M059J (cell line): ENCODE measurements at places on chromosomes 12 and 14. TPM values are rescaled to one million over a fixed set of nuclear protein-coding genes. Genes with fewer than 3 reads are reported as not detected.

The TPCN1 gene
- 7.7 and 13.5 TPM in 2 replicates for total RNA-seq

The KRT85 gene
- not detected in 2 replicates for total RNA-seq

The PLBD1 gene
- 1.4 and 1.5 TPM in 2 replicates for total RNA-seq

The METTL17 gene
- 57.7 and 66.9 TPM in 2 replicates for total RNA-seq

The IFI27L1 gene
- total RNA-seq = 18.7 and 19.3 TPM in 2 replicates

The JPH4 gene
- 0.10 TPM in 1 of 2 replicates, not detected in the other for total RNA-seq

The COPZ1 gene
- 186 and 191 TPM in 2 replicates for total RNA-seq

The OR4K2 gene
- total RNA-seq = not detected in 2 replicates

The DCN gene
- 16.3 and 16.5 TPM in 2 replicates for total RNA-seq

The KRT75 gene
- 0.02 TPM in 1 of 2 replicates, not detected in the other for total RNA-seq

The GPRC5A gene
- total RNA-seq = 70.0 and 89.7 TPM in 2 replicates

The TIGAR gene
- total RNA-seq = 11.5 and 18.1 TPM in 2 replicates

DNA sequence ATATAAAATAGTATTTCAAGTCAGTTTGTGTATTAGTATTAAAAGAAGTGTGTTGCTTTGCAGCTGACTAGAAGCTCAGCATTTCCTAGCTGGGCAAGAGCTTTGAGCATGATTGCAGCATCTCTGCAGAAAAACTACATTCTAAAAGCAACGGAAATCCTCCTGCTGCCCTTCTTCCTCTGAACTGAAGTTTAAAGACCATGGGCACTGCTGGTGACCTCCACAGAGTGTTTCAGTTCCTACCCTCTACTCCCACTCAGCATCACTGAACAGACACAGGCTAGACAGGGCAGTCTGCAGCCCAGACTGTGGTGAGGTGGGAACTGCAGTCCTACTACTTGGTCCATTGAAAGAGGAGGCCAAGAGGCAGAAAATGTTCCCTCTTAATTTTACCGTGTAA lies 59.0 kb downstream of the FAR2 start:
- DNase-seq = no peak

DNA sequence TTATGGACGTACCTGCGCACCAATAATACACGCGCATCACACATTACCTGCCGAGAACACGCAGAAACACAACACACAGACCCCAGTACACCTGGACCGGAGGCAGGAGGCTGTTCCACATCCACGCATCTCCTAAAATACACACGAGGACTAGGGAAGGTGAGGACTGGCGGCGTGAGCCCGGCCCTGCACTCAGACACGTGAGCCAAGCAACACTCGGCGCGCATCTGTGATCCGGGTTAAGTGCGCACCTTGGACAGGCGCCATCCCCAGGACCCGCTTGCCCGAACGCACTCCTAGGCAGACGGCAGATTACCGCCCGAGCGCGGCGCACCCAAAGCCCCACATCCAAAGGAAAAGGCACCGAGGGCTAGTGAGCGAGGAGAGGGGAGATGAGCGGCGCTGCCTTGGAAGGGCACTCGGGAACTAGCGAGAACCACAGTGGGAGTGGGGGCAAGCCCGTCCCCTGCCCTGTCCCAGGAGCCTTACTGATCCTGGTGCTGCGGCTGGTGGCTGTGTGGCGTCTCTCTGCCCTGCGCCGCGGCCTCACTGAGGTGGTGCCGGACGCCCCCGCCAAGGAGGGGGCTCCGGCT lies 417 bp downstream of the GLS2 start:
- no peak for DNase-seq

DNA sequence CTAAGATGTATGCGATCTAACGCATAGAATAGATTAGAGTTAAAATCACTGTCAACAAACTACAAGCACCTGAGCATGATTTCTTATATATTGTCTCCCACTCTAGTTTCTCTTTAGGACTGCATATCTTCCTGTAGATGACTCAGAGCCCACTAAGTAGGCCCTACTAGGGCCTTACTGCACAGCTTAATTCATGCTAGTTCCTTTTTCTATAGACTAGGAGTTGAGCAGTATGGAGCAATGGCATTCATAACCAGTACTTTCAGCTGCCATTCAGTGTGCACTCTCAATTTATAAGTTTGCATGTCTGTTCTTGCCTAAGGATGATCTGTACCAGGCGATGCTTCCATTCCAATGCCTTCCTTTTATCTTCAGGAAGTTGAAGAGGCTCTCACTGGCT lies 103.5 kb downstream of the METTL25 start:
- no peak for DNase-seq

- no peak for DNase-seq
Observed at GRCh38 chr14:100841761-100842403, 16.0 kb downstream of the MEG3 start.

GRCh38 chr12:75742961-75743360 lies 231.6 kb upstream of the KRR1 start:
- no peak for DNase-seq

DNA sequence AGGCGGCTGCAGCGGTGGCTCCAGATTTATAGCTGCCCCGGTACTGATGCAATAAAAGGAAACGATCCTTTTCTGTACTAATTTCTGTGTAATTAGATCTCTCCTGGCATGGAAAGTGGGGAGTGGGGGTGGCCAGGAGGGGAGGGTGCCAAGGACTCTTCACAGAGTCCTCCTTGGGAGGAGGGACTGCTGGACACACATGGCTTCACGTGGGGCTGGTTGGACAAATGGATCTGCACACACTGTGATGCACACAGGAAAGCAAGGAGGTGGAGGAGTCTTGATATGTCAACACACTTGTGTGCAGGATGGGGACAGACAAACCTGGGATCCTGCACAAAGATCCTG lies 23.8 kb upstream of the ATP5MC2 start:
- DNase-seq = no peak

DNA sequence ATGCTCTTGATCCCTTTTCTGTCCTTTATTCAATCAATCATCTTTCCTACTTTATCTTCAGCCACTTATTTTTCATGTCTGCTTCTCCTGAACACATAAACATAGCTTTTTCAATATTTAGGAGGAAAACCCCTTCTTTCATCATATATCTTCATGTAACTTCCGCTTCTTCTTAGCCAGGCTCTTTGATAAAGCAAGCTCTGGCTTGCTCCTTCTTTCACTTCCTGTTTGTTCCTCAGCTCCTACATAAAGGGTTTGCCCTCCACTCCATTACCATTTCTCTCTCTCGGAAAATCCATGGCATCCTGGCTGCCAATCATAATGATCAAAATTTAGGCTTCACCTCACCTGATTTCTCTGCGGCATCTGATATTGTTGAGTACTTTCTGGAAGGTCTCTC lies 33.7 kb upstream of the HELB start:
- no peak for DNase-seq

DNA sequence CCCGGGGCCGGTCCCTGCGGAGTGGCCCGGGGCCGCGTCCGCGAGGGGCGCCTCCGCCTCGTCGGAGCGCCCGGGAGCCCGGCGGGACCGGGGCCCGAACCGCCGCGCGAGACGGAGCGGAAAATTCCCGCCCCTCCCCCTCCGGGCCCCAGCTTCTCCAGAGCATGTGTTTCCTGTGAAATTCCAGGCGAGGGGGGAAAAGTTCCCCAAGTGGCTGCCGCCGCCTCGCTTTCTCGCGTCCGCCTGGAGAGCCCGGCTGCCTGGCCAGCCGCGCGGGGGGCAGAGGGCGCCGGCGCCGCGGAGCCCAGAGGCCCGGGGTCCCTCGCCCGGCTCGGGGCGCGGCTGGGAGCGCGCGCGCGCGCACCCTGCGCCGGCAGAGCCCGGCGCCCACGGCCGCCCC lies 904 bp downstream of the CACNA1C start:
- peak; percentile 39 for DNase-seq

DNA sequence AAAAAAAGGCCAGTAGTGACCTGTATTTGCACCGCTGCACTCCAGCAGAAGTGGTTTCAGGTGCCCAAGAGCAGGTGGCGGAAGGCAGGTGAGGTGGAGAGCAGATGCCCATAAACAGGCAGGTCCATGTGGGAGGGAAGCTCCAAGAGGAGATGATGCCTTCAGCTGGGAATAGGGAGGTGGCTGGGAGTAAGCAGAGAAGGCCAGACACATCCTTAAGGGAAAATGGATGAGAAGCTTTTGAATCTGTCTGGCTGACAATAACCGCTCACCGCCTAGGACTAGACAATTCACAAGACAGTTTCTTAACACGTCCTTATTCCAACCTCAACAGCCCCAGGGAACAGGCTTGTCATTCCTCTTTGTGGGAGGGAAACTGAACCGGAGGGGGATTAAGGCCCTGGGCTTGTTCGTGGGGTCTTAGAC lies 43.9 kb upstream of the PLEKHG6 start:
- peak; percentile 25 for DNase-seq

GRCh38 chr14:81042438-81042837 lies 87.0 kb downstream of the TSHR start:
- no peak for DNase-seq

DNA sequence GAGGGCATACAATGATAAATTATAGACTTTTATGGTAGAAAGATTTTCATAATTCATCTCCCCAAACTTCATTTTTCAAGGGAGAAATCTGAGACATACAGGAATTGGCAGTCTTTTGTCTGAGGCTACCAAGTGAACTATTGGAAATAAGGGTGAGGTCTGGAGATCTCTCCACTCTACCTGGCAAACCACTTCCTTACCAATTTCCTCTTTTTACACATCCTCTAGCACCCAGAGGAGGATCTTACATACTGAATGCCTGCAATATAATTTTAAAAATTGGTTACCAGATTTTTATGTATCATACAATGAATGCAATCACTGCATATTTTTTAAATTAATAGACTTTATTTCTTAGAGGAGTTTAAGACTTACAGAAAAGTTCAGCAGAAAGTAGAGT lies 6.6 kb downstream of the PDE6H start:
- DNase-seq = no peak

GRCh38 chr12:75447691-75448393 lies 32.7 kb upstream of the GLIPR1 start:
- DNase-seq = no peak

DNA sequence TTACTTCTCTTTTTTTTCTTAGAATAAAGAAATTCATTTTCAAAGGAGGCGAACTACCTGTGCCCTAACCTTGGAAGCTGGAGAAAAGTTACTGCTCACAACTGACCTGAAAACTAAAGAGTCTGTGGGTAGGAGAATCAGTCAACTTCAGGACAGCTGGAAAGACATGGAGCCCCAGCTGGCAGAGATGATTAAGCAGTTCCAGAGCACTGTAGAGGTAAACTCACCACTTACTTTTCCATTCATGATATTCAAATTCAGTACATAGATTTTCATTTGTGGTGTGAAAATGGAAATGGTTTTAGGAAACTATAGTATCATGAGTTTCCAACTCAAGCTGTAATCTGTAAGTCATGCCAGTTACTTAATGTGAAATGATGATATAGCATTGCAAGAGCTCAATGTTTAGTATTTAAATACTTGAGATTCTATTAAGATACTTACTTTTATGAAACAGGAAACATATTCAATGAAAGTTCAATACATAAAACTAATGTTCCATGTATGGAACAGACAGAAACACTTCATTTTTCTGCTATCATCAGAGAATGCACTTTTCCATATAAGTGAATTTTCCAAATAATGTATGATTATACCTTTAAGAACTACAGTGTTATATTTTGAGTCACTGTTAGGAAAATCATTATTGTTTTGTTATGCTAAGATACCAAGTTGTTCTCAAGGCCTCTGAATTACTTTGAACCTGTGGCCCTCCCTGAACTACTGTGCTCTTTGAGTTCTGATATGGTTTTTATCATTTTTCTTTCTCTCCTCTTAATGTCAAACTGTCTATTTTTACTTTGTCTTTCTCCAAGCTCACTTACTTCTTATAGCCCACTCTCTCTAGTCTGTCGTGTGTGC lies 119.0 kb downstream of the ESR2 start:
- DNase-seq = no peak

GRCh38 chr14:34081576-34082136 lies 130.8 kb upstream of the EGLN3 start:
- peak; percentile 87 for DNase-seq

DNA sequence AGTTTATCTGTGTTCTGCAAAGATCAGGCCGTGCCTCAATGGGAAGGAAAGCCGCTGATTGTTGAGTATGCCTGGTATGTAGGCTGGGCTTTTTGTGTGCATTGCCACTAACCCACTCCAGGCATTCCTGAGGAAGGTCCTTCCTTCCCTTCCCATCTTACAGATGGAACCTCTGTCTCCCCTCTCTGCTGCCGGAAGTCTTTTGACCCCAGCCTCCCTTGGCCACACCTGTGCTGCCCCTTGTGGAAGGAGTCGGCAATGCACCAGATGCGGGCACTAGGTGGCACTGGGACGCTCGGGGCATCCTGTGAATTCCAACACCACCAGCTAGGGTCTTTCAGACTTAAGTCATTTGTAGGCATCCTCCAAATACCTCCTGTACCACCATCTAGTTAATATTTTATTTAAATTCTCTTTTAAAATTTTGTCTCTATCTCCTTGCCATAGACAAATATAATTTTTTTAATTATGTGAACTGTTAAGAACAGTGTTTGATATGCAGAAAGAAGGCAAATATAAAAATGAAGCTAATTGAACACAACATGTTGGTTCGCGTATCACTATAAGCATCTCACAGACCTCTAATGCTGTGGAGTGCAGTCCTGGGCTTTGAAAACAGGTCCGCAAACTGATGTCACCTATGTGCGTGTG lies 99.6 kb downstream of the RIN3 start:
- no peak for DNase-seq

- peak; percentile 80 for DNase-seq
Observed at GRCh38 chr12:46452061-46452615, 79.6 kb upstream of the SLC38A2 start.

DNA sequence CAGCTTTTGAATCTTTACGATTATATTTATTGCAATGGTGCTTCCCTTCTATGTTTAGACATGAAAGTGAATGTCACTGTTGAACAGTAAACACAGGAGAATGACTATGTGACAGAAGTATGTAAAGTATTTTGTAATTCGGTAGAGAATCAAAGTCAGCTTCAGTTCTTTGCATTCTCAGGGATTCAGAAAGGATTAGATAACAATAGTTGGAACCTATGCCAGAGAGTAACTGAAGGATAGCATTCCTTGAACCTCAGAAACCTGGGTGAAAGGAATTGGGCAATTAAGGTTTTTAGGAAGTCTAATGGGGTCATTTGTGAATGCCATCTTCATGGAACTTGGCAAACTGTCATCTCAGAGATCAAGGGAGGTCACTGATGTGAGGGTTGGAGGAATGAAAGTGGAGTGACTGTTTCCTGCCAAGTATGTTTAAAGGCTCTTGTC lies 305.3 kb upstream of the DDHD1 start:
- peak; percentile 89 for DNase-seq

DNA sequence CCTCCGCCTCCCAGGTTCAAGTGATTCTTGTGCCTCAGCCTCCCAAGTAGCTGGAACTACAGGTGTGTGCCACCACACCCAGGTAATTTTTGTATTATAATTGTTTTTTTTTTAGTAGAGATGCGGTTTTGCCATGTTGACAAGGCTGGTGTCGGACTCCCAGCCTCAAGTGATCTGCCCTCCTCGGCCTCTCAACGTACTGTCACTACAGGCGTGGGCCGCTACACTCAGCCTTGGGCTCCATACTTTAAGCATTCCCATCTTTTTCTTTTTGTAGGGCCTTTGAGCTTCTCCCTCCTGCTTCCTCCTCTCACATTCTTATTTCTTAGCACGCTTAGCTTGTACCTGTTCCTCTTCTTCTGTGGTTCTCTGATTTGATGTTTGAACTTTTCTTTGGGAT lies 62.8 kb downstream of the SERPINA3 start:
- DNase-seq = no peak
